Activated CD4-positive, alpha-beta T cell treated with anti-CD3 and anti-CD28 coated beads, Interleukin-2, amount 50 U/mL, for 1 hour (primary cell): ENCODE measurements at places on chromosomes 6 and 20.

DNA sequence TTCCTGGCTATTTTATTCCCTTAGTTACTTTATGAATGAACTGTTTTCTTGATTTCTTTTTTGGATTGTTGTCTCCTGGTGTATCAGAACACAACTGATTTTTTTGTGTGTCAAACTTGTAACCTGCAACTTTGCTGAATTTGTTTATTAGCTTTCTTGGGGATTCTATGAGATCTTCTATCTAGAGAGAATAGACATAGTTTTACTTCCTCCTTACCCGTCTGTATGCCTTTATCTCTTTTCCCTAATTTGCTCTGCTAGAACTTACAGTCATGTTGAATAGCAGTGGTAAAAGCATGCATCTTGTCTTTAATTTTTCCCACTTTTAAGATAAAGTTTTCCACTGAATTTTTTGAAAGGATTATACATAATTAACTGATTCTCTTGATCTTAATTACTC is 13.2 kb downstream of the RNF146 start:
- DNase-seq = no peak

GRCh38 chr6:41353333-41353732 is 17.9 kb downstream of the NCR2 start:
- no peak for DNase-seq

GRCh38 chr6:46715141-46715540 is 20.0 kb downstream of the PLA2G7 start:
- no peak for DNase-seq

DNA sequence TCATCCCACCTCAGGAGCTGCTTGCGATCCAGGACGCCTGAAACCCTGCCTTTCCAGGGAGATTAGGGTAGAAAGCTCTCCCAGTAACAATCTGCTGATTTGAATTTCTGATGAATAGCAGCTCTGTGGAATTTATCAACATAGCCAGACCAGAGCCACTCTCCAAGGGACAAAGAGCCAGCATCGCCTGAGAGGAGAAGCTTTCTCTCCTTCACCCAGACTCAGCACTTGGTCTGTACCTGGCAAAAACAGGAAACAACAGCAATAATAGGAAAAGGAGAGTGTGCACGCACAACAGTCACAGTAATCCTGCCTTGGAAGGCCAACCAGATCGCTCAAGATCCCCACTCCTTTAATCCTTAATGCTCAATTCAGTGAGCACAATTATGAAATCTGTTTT is 22.3 kb upstream of the ROS1 start:
- no peak for DNase-seq

GRCh38 chr20:34713194-34713943 is 9.2 kb downstream of the TP53INP2 start:
- DNase-seq = no peak

DNA sequence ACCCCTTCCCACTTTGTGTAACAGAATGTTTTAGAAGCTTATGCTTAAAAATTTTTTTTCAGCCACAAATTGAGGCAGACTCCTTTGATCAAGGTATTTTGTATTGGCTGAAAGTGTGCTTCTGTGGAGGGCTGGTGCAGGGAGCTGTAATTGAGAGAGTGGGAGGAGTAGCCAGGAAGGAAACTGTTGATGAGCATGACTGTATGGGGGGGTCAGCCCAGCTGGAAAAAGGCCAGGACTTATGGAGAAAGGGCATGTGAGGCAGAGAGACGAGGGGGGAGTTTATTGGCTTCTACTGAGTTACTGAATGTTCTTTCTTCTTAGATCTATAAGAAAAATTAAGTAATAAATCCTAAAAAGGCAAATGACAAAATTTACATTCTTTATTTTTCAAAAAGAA is 13.4 kb downstream of the RFPL4B start:
- no peak for DNase-seq

- no peak for DNase-seq
Measured at GRCh38 chr6:97097068-97098047, 172.8 kb downstream of the KLHL32 start.

DNA sequence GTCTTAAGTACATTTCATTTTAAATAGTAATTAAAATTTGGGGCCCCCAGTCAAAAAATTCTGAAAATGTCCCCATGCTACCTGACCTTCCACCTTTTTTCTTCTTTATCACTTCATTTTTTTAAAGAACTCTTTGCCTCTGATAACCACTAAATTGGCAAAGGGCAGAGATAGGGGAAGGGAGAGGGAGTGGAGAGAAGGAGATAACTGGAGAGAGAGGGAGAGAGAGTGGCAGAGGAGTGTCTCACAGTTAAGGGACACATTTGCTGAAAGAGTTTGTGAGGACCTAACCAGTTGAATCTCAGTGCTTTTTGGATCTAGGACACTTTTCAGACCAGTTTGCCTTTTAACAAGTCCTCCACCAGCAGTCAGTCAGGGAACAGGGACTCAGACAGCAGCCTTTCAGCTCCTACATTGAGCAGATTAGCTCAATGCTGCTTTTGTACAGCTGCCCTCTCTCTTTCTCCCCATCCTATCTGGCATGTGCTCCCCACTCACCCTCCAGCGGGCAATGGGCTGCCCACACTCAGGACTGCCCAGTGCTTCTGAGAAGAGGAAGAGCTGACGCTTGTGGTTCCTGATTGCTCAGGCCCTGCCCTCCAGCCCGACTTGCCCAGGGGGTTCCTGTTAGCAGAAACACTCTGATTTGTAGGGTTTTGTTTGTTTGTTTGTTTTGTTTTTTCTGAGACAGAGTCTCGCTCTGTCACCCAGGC is 14.4 kb downstream of the ARMC2 start:
- no peak for DNase-seq

DNA sequence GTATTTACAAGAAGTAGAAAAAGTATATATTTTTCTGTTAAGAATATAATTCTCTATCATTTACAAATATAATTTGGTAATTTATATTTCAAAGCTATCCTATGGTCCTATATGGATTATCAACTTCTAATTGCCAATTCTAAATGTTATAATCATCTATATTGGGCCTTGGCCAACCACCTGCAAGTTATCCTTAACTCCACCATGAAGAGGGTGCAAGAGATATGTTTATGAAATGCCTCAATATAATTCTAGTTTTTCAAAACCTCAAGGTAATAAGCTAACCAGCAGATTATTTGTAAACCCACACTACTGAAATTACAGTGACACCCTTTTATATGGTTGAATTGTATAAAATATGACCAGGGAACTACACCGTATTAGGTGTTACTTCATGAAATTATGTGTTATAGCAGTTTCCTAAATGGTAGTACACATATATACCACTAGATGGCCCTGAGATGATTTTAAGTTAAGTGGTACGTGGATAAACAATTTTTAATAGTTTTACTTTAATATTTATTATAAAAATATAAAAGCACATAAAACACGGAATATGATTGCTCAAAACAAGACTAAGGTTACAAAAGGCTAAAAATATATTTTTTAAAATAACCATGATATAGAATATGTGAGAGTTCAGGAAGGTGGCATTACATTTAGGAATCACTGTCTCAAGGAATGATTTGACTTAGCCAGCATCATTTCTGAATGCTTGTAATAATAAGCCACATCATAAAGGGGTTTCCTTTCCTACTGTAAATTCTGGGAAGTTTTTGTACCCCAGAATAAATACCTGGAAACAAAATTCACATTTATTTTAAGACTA is 9.8 kb upstream of the PNISR start:
- DNase-seq = no peak

DNA sequence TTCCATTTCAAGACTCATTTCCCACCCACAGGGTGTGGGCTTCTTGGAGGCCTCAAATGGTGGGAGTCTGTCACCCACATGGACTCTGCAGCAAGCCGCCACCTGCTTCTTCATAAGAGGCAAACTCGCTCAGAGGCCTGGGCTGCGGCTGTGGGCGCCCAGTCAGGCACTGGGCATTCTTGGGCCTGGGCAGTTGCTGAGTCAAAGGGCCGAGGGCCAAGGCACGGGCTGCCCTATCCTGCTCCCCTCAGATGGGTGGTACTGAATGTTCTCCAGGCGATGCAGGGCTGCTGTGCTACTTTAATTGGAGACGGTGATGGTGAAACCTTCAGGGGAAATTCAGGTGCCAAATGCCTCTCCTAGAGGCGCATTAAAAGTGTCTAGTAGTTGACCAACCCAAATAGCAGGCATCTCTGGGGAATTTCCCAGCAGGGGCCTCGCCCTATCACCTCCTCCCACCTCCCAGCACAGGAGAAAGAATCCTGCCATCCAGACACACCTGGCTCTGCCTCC is 57.9 kb downstream of the MAFB start:
- DNase-seq = no peak

GRCh38 chr6:160972111-160972510 is 19.5 kb upstream of the MAP3K4 start:
- DNase-seq = no peak

DNA sequence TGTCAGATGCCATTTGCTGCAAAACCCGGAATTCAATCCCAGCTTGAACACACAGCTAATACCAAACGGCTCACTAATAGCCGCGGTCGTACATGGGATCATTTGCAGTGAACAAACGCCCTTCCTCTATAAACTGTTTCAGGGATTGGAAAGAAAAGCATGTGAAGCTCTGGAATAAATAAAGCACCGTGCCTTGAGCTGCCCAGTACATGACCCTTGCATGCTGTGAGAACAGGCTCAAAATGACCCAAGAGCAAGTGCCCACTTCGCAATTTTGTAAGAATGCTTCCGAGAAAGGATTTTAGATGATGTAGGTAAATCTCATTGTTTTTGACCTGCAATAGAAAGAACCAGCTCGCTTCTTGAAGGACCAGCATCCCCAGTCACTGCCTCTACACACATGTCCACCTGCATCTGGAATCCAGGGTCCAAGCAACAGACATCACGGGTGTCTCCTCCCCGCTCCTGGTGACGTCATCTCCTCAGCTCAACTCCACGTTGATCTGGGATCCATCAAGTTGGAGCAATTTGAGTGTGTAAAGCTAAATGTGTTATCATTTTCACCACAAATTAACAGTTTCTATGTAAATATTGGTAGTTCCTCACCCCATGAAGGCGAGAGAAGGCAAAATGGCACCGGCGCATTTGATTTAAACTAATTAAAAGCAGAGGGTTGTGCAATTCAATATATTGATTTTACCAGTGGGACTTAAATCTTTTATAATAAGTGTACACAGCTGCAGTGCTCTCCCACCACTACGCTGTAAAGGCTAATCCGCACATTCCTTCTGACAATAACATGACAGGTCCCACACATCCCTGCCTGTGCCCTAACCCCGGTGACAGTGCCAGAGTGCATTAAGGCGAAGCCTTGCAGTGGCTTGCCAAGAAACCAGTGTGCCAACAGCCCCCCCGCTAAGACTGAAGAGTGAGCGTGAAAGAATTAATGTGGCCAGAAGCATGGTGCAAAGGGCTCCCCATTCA is 6.2 kb downstream of the BMP7 start:
- no peak for DNase-seq

DNA sequence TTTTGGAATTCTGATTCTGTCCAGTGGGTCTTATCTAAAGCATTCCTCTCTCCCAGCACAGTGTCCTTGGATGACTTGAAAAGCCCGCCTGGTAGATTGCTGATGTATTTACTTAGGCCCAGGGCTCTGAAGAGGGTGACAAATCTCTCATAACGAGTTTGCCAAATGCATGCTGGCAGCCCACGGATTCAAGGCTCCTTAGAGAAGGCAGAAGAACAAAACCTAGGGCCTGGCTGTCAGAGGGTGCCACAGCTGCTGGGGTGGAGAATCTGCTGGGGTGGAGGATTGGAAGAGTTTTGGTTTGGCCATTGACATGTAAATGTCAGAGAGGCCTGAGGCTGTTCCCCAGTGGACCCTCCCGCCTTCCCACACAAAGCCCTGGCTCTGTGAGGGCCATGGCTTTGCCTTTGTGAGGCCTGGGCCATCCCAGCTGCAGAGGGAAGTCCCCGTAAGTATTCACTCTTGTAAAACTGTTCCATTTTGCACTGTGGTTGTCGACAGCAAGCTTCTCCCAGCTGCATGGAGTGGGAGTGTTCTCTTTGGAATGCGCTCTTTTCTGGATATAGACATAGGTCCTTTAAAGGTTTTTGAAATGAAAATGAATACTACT is 50.3 kb downstream of the ANKRD6 start:
- DNase-seq = no peak

- no peak for DNase-seq
Measured at GRCh38 chr6:163793011-163793983, 378.8 kb downstream of the QKI start.

GRCh38 chr6:170003027-170003426 is 251.6 kb downstream of the ERMARD start:
- no peak for DNase-seq

DNA sequence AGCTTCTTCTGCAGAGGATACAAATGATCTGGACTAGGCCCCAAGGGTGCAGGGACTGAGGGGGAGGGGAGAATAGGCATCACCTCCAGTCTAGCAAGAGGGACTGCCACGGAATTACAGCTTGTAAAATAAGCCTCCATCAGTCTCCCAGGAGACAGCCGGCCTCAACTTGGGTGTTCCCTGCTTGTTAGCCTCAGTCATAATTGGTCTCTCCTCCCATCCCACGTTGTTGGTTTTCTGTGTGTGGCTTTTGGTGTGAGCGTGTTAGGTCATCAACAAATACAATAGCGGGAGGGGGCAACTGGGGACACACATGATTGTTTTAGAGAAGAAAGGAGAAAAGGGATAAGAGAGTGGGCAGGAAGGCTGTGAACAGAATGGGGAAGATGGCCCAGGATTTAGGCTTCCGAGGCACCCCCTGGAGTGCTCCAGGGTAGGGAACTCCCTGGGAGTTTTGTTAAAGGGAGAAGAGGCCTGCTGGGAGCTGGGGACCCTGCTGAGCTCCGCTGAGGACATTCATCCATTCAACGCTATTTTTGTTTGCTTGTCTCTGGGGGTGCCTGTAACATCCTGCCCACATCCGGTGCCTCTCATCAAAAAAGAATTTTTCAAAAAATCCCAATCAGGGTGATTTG is 9.2 kb downstream of the FOXA2 start:
- no peak for DNase-seq

DNA sequence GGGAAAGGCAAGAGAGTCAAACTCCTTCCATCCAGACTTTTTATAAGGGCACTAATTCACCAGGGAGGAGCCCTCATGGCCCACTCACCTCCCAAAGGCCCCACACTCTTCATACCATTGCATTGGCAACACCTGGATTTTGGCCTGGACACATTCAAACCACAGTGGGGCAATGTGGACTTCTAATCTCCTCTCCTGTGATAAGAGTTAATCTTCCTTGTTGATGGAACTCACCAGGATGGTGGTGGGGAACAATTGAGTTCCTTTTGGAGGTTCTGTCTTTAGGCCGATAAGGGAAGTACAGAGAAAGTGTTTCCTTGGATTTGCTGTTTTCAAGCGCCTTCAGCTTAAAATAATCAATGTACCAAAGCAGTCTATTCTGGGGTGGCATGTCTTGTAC is 268.7 kb downstream of the CD83 start:
- no peak for DNase-seq

GRCh38 chr6:69917834-69918233 is 51.5 kb downstream of the COL19A1 start:
- DNase-seq = no peak

- DNase-seq = peak; percentile 61
Measured at GRCh38 chr20:58308680-58309527, 611 bp upstream of the RAB22A start.

GRCh38 chr20:52145587-52145986 is 46.0 kb downstream of the ZFP64 start:
- no peak for DNase-seq
